GM12878 (cell line): ENCODE measurements at places on chromosomes 1 and 21. TPM values are rescaled to one million over a fixed set of nuclear protein-coding genes. Genes with fewer than 3 reads are reported as not detected.

DNA sequence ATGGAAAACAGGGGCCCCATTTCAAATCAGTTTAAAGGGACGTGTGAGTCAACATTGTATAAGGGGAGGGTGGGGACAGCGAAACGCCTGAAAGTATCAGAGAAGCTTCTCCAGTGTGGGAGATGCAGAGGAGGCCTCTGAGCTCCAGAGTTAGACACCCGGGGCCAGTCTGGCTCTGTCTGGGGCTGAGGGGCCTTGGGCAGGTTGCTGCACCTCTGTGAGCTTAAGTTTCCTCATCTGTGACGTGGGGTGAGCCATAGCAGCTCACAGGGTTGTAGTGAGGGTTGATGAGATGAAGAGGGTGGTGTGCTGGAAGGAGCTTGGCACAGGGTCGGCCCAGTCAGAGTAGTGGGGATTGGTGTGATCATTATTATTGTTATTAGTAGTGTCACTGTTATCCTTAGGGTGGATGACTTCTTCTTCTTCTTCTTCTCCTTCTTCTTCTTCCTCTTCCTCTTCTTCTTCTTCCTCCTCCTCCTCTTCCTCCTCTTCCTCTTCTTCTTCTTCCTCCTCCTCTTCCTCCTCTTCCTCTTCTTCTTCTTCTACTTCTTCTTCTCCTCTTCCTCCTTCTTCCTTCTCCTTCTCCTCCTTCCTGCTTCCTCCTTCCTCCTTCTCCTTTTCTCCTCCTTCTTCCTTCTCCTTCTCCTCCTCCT lies 282.0 kb downstream of the PTPRU start:
- no peak overlapping the region for H3K4me3 ChIP-seq
- H3K4me1 ChIP-seq: no peaks in the 10 kb centered on the region
- H3K36me3 ChIP-seq: no peaks in the 10 kb centered on the region
- no peaks in the 10 kb centered on the region for H3K27me3 ChIP-seq
- H3K27ac ChIP-seq: no peak overlapping the region
- no peak for DNase-seq

The IL24 gene
- 0.16 TPM in 1 of 2 replicates, not detected in the other for total RNA-seq

- no peak for DNase-seq
- H3K4me1 ChIP-seq: no peaks in the 10 kb centered on the region
- H3K27me3 ChIP-seq: no peaks in the 10 kb centered on the region
- H3K4me3 ChIP-seq: no peak overlapping the region
Measured at GRCh38 chr21:46150491-46151121, 4.8 kb downstream of the FTCD start.

DNA sequence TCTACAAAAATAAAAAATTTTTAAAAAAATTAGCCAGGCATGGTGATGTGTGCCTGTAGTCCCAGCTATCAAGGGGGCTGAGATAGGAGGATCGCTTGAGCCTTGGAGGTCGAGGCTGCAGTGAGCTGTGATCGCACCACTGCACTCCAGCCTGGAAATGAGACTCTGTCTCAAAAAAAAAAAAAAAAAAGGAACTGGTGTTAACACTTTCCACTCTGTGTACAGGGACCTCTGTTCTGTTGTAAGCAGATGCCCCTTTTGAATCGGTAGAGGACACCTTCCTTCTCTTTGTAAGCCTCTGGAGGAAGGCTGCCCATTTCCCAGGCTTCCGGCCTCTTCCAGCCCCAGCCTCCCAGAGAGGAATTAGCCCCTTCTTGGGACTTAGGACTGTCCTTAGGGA lies 7.3 kb upstream of the C1orf210 start:
- H3K36me3 ChIP-seq: no peaks in the 10 kb centered on the region
- H3K27ac ChIP-seq: no peak overlapping the region
- H3K4me3 ChIP-seq: no peak overlapping the region
- DNase-seq: no peak
- peaks cover 13% of the 10 kb centered on the region for H3K4me1 ChIP-seq

DNA sequence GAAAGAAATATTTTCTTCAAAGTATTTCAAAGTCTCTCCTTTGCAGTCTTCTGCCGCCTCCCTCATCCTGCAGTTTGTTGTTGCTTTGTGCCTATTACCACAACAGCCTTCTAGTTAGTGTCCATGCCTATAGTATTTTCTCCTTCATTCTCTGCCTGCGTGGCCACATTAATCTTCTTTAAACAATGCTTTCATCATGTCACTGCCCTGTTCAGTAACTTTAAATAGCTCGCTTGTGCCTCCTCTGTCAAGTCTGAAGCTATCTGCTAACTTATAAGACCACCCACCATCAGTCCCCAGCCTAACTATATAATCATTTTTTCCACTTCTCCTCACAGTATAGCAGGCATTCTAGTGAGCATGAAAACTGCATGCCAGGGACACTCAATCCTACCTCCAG lies 290.3 kb downstream of the PDE4B start:
- DNase-seq: no peak
- H3K27ac ChIP-seq: no peak overlapping the region
- no peaks in the 10 kb centered on the region for H3K36me3 ChIP-seq

The GUCA2B gene
- total RNA-seq: not detected in 2 replicates

GRCh38 chr1:203328714-203329122 lies 22.2 kb downstream of the FMOD start:
- no peaks in the 10 kb centered on the region for H3K36me3 ChIP-seq
- H3K27me3 ChIP-seq: no peaks in the 10 kb centered on the region
- H3K4me1 ChIP-seq: peaks cover 45% of the 10 kb centered on the region
- DNase-seq: no peak
